ENCODE measurements at places on chromosomes 1 and 21.

DNA sequence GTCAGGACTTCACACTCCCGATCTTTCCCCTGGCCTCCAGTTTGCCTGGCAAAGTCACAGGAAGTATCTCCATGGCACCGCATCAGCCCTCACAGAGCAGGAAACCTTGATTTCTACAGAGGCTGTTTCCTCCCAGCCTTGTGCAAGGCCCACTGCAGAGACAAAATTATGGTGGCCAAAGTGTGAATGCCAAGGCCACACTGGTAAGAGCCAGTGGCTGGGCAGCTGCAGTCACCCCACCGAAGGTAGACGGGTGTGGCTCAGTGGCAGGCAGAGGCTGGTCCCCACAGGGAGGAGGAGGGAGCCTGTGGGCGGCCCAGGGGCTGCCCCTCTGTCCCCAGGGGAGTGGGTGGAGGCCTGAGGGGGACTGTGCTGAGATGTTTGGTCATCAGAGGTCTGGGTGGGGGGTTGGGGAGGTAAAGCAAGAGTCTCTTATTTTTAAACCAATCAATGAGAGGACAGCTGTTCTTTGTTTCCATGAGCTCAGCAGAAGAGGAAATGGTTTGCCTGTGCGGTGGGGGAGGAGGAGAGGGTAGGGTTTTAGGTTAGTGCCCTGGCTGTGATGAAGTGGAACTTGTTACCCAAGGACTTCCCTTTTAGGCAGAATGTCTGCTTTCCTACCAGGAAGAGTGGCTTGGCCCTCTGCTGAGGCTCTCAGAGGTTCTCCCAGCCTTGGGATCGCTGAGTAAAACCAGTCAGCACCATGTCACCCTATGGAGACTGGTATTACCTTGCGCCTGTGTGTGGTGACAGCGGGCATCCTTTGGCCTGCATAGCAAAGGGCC is 18.0 kb upstream of the BTG2 start:
- peak; percentile 84 for DNase-seq

DNA sequence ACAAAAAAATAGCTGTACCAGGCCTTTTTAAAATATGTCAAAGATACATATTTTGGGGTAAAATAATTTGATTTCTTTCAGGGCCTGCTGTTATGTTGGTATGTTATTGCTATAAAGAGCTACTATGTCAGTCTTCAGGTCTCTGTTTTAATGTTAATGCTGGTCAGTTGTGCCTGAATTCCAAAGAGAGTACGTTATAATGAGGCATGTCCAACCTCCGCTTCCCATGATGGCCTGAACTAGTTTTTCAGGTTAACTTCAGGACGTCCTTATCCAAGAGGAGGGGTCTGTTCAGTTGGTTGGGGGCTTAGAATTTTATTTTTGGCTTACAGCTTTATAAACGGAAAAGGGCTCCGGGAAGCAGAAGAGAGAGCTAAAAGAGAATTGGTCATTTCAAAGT is 34.9 kb upstream of the LYPD8 start:
- DNase-seq, result no peak

GRCh38 chr1:33925586-33925985 is 61.7 kb downstream of the HMGB4 start:
- DNase-seq, result no peak

DNA sequence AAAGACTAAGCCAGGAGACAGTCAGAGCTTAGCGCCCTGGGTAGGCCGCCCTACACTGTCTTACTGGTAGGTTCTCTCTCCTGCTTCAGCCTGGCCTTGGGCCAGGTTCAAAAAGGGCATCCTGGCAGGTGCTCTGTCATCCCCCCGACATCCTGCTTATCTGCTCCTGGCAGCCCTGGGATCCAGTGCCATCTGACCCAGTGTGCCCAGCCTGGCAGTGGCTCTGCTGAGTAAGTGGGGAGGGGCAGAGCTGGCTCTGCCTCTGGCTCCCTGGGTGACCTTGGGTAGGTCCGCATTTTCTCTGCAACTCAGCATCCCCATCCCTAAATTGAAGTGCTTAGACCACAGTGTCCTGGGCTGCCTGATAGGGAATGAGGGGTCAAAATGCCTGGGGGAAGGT is 549.9 kb downstream of the PTPRU start:
- DNase-seq, result no peak

DNA sequence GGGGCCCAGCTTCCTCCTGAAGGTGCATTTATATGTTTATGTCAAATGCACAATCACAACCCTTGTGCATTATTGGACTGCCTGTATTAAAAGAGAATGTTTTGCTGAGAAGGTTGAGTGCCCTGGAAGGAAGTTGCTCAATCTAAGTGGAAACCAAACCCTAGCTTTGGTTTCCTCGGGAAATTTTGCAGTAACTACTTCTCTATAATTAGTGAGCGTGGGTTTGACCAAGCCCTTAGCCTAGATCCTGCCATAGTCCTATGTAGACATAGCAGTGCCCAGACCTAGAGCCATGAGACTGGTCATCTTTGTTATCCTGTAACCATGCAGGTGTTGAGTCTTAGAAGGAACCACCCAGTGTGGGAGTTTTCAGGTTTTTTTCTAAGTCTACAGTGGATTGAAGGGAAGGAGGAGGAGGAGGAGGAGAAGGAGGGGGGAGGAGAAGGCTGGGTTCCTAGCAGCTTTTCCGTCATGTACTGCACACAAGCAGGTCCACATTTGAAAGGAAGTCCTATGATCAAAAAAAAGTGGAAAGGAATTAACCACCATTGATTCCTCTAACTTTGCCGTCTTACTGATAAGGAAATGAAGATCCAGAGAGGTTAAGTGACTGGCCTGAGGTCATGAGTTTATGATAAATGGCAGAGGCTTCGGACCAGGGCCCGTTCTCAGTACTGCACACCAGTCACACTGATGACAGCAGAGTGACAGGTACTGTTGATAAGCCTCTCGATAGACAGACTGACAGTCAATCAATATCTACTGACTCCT is 72.2 kb upstream of the LYST start:
- DNase-seq, result no peak

Measured in central memory CD4-positive, alpha-beta T cell (primary cell).